A172 (cell line): ENCODE measurements at places on chromosomes 6 and 20. TPM values are rescaled to one million over a fixed set of nuclear protein-coding genes. Genes with fewer than 3 reads are reported as not detected.
A peak's percentile ranks its signal among the peaks of the same experiment; 100 is the strongest.

Gene PDE10A
- 12.1 and 13.9 TPM in 2 replicates for total RNA-seq

- DNase-seq, result no peak
Observed at GRCh38 chr6:159114569-159114968, 54.6 kb upstream of the FNDC1 start.

DNA sequence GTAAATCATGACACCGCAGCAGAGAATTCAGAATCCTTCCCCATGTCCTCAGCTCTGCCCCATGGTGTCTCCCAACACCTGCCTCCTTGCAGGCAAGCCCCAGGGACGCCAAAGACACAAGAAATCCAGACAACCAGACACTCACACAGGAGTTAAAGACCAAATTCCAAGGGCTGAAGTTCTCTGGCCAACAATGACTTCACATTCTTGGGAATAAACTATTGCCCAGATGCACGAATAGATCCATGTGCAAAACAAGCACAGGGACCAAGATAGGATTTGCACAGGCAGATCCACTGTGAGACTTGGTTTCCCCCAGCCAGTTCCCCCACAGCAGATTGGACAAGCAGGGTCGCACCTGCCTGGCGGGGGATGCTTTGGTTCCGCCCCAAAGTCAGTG, 246.7 kb downstream of the SOD2 start:
- DNase-seq, result no peak

GRCh38 chr6:149941583-149942460, at the start of gene ULBP2:
TSS of gene ULBP2 (plus strand) at chr6:149942014. CDS start at chr6:149942073, 59 bp downstream.
- DNase-seq, result peak; percentile 89

DNA sequence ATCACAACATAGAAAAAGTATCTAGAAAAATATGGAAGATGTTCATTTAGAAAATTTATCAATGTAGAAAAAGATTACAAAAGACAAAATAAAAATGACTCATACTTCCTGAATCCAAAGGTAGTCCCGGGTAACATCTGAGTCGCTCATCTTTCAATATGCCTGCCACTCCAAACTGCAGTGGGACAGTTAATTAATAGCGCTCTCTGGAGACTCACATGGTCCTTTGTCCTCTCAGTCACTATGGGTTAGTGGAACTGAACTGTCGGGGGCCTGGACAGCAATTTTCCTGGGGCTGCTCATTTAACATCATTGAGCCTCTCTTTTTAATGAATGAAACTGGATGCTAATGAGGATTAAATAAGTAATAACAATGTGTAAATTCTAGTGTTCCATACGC, 103.4 kb downstream of the MAP3K4 start:
- DNase-seq, result no peak

- no peak for DNase-seq
Observed at GRCh38 chr6:56671651-56672461, 29.2 kb upstream of the DST start.
